HFFc6 (cell line): ENCODE measurements at places on chromosomes 1 and 21.

- no peak for DNase-seq
Observed at GRCh38 chr1:101733340-101733739, 263.4 kb downstream of the OLFM3 start.

GRCh38 chr1:235417086-235417697 lies 50.0 kb downstream of the TBCE start:
- peak; percentile 85 for DNase-seq

DNA sequence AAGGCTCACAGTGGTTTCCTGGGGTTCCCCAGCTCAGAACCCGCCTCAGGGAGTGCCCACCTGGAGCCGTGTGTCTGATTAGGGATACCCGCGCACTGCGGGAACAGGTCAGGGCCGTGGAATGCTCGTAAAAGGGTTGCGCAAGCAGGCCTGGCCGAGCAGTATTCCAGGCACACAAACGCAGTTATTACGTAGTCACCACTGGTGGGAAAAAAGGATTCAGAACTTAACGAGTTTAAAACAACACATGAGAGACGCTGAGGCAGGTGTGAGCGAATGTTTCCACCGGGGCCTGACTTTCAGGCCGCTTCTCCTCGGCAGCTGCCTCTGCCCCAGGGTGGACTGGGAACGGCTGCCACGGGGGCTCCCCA lies 18.2 kb downstream of the PLCH2 start:
- DNase-seq: peak; percentile 80

DNA sequence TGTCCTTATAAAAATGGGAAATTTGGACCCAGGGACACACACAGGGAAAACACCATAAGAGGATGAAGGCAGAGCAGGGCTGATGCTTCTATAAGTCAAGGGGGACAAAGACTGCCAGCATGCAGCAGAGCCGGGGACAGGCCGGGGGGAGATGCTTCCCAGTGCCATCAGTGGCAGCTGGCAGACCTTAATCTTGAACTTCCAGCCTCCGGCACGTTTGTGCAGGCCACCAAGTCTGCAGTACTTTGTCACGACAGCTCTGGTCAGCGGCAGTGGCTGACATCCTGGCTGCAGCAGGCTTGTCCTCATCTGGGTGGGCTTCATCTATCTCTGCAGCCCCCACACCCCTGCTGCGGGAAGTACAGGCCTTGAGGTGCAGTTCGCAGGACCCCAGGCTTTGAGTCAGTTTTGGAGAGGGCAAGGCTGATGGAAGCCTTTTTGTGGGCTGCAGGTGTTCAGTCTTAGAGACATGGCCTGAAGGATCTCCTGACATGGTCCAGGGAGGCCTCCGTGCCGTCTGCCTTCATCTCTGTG lies 186.0 kb downstream of the DYRK1A start:
- DNase-seq: no peak

GRCh38 chr1:43101061-43101460 lies 71.0 kb downstream of the EBNA1BP2 start:
- no peak for DNase-seq

DNA sequence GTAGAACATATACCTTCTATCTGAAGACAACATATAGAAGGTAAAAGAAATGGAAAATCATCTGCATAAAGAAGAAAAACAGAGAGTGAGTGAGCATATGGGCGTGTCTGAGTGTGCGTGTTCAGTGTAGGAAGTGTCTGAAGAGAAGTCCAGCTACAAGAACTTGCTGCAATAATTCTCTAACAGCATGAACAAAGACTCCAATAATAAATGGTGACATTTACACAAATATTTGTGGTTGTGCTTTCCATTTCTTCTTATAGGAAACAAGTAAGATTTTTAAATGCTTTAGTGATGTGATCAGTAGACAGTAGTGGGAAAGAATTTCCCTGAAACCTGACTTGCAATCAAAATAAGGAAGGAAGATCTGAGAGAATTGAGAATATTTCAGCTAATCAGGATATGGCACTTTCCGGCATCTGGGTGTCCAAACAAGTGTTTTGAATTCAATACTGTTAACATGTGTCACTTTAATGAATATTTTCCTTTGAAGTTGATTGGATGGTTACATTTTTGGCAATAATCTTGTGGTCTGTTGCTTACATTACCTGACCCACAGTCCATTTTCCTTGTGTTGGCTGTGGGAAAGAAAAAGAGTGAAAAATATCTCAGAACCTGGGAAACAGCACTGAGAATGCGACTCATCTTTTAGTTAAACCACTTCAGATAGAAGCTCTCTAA lies 154.0 kb downstream of the TGFB2 start:
- peak; percentile 97 for DNase-seq

DNA sequence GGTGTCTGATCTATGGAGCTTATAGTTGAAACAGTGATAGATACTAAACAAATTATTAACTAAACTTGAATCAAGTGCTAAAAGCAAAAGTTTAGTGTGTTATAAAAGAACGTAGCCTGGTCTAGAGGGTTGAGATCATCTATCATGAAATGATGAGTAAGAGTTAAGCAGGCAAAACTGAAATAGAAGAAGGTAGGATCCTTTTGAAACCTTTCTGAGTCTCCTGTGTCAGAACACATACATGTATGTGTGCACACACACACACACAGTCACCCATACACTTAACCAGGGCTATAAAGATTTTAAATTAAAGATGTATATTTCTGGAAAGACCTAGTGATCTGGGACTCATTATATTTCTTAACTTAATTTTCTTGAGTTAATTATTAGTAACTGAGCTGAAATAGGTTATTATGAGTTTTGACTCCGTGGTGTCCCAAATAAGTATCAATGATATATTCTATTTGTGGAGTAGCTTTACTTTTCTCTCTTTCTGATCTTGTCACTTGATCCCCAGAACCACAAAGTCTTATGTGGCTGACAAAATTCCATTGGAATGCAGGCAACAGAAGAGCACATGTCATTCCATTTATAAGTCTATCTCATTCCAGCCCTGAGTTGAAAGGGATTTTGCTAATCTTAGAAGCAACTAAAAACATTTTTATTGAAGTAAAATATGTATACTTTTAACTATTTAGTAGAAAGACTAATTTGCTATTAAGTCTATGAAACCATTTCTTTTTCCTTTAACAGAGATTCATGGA lies 70.7 kb downstream of the PRRX1 start:
- DNase-seq: peak; percentile 47

- DNase-seq: no peak
Observed at GRCh38 chr1:82299056-82299455, 498.3 kb downstream of the ADGRL2 start.

- no peak for DNase-seq
Observed at GRCh38 chr1:183218971-183219615, 33.0 kb downstream of the LAMC2 start.

- no peak for DNase-seq
Observed at GRCh38 chr21:39984286-39984991, 117.2 kb downstream of the PCP4 start.

GRCh38 chr1:150808846-150809245 lies 786 bp upstream of the CTSK start:
- no peak for DNase-seq

DNA sequence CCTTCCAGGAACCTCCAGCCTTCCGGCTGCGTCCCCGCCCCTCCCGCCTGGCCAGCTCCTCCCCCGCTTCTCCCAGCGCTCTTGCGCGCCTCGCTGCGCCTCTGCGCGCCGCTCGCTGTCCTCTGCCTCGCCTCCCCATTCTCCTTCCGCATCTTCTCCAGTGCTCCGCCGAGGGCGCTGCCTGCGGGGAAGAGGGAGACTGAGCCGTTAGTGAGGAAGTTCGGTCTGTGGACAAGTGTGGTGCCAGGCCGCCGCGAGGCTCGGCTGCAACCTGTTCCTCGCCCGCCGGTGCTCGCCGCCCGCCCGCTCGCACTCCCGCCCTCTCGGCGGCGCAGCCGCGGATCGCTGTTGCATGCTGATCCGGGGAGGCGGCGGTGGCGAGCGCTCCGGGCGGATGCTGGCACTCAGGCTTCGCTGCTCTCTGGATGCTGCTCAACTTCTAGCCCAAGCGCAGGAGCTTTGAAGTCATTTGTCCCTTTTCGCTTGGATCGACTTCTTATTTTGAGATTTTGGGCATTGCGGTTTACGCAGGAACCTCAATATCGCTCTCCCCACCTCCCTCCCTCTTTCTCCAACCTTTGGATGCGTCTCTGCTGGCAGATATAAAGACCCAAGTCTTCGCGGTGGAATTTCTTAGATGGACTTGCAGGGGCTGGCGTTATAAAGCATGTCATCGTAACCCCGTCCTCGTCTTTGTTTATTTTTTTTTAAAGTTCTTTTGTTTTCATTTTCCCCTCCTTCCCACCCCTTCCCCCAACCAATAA lies 614 bp upstream of the CACNA1E start:
- DNase-seq: no peak

DNA sequence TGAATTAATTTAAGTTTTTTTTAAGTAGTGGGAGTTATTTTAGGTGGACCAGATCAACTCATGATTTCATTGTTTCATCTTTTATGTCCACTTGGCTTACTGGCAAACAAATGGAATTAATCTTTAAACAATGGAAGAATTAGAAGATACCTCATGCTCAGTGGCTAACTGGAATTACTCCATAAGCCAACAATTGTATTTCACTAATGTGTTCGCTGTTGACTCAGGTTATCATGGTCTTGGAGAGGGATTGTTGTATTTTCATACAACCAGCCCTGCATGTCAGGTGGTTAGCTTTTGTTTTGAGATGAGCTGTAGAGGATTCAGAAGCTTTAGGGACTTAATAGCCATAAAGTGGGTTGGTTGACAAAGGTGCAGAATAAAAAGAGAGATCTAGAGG lies 57.2 kb upstream of the HMCN1 start:
- DNase-seq: no peak

DNA sequence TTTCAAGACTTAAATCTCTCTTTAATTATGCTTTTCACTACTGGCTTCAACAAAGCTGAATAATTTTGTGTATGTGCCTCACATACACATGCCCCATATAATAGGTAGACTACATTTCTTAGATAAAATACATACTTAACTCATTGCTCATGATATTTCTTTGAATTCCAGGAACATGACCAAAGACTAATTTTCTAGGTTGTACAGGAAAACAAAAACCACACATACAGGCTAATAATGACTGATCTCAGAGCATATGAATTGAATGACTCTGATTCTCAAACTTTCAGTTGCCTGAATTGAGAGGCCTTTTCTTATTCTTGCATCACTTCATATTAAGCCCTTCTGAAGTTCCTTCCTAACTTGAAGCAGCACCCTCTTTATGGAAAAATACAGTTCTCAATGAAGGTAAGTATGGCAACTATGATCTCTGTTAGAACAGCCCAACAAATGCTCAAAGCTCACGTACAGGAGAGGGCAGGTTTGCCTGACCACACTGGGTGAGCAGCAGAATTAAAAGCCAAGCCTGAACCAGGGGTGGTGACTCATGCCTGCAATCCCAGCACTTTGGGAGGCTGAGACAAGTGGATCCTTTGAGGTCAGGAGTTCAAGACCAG lies 22.6 kb upstream of the UAP1 start:
- peak; percentile 96 for DNase-seq

DNA sequence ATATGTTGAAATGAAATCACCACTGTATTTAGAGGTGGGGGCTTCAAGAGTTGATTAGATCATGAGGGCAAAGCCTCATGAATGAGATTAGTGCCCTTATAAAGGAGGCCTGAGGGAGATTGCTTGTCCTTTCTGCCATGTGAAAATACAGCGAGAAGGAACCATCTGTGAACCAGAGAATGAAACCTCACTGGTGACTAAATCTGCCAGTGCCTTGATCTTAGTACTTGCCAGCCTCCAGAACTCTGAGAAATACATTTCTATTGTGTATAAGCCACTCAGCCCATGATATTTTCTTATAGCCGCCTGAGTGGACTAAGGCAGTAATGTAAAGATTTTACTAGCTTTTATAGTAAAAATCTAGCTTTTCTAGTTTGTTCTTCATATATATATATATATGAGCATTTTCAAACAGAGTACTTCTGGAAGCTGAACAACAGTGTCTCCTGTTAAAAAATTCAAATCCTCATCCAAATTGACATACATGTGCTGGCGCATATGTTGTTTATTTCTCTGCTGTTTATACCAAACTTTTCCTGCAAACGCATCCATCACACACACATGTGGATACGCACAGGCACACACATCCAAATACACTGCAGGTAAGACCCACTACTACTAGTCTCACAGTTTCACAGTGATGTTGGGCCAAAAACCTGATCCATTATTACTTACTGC lies 213.1 kb downstream of the RGS7 start:
- DNase-seq: no peak

DNA sequence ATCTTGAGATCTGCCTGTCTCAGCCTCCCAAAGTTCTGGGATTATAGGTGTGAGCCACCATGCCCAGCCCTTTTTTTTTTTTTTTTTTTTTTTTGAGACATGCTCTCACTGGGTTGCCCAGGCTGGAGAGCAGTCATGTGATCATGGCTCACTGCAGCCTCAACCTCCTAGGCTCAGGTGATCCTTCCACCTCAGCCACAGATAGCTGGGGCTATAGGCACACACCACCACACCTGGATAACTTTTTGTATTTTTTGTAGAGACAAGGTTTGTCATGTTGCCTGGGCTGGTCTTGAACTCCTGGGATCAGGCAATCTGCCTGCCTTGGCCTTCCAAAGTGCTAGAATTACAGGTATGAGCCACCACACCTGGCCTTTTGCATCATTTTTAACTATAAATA lies 17.7 kb upstream of the PRRC2C start:
- DNase-seq: no peak

DNA sequence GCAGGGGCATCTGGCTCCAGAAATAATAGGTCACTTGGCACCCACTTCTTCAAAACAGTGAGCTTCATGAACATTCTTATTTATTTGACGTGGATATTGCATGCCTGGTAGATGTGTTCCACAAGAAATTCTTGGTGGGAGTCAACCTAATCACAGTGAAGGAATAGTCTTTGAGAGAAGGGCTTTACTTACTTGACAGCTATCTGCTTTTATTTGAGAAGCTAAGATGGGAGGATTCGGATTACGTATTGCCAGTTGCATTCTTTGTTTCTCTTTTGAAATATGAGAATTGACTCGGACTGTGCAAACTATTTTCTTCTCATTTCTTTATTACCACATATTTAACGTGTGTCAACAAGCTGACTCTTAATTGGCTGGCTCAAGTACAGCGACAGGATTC lies 117.2 kb downstream of the FASLG start:
- no peak for DNase-seq

DNA sequence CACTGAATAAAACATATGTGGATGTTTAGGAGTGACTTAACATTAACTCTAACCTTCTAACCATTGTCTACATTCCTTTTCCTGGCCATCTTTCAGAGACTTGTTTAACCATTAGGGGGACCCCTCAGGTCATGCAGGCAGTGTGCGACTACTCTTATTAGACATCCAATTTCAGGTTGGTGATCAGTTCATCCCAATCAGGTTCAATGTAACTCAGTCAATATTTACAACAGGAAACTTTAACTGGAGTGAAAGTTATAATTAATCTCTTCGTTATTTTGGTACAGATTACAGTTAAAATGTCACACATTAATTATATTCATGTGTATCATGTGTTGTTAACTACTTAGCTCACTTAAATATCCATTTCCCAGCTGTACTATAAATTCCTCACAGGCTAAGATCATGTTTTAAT lies 68.8 kb upstream of the RGS1 start:
- peak; percentile 25 for DNase-seq
